LHCN-M2 (cell line): ENCODE measurements at places on chromosomes 4 and X. TPM values are rescaled to one million over a fixed set of nuclear protein-coding genes. Genes with fewer than 3 reads are reported as not detected.

Gene RAB9B
- total RNA-seq = under 0.01 and 0.13 TPM in 2 replicates

Gene TCEAL5
- not detected in 2 replicates for total RNA-seq

Gene PDLIM3
- total RNA-seq = 783 and 1,256 TPM in 2 replicates

DNA sequence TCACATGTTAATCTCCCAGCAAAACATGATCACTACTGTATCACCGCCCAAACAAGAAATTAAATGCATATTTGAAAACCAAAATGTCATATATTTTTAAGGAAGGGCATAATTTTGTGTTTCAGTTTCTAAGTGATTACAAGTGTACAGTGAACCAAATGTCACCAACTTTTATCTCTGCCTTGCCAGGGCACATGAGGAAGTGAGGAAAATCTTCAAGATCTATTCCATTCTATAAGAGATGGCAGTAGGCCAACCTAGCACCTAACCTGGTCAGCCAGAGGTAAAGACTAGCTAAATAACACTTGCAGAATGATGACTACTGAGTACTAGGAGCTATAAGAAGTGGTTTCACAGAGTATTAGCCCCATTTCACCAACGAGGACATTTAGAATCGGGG lies 107.2 kb downstream of the ATP11C start:
- no peak for DNase-seq

DNA sequence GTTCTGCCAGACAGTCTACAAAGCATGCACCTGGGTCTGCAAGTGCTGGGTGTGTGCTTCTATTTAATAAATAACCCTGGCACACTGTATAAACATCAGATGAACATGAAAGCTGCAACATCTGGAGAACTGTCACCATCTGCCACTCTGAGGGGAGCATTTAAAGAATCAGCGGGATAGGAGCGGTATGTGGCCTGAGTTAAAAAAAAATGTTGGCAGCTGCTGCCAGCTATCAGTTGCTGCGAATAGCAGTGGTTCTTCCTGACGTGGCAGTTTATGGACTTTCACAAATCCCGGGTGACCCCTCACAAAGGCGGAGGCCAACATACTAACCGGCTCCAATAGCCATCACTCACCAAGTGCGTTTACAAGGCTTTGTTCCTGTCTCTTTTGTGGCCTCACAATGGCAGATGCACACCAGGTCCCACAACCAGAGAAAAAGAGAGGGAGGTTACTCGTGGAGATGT lies 95.1 kb downstream of the RASL11B start:
- DNase-seq = peak; percentile 71
